ENCODE measurements at places on chromosomes 3 and 15.

DNA sequence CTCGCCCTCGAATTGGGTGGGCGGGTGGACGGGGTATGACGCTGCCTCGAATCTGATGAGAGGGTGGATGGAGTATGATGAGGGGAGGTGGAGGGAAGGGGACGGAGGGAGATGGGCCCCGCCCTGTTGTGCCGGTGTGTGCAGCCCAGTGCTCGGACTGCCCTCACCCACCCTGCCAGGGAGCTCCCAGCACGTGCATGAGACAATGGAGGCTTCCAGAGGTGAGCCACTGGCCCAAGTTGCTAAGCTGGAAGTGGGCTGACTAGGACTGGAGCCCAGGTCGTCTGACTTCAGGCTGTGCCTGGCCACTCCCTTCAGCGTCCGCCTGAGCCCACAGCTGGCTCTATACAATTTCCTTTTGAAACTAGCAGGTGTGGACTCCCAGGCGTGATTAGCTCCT lies 47.0 kb upstream of the CTSH start:
- ATAC-seq, result no peak

GRCh38 chr3:177828208-177828565 lies 630.9 kb upstream of the TBL1XR1 start:
- no peak for ATAC-seq

DNA sequence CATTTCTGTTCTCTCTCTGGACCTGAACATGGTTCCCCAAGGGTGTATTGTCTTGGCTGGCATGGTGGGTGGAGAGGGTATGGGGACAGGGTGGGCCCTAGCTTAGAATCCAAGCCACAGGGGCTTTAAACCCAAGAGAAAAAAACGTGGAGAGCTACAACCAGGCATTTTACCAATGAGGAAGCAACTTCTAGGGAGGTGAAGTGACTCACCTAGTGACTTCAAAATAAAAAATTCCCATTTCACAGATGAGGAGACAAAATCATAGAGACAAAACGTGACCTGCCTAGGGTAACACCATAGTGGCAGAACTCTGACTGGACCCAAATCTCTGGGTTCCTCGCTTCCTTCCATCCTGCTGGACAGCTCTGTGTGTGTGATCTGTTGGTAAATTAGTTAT lies 216.8 kb downstream of the RPLP1 start:
- ATAC-seq, result no peak

GRCh38 chr15:74384881-74385643 lies 17.6 kb upstream of the CYP11A1 start:
- ATAC-seq, result no peak
